CD8-positive, alpha-beta memory T cell (primary cell): ENCODE measurements at places on chromosomes 2 and 18.

- no peak for DNase-seq
These were observed 1.6 kb downstream of the EHD3 start for GRCh38 chr2:31235504-31235902.

DNA sequence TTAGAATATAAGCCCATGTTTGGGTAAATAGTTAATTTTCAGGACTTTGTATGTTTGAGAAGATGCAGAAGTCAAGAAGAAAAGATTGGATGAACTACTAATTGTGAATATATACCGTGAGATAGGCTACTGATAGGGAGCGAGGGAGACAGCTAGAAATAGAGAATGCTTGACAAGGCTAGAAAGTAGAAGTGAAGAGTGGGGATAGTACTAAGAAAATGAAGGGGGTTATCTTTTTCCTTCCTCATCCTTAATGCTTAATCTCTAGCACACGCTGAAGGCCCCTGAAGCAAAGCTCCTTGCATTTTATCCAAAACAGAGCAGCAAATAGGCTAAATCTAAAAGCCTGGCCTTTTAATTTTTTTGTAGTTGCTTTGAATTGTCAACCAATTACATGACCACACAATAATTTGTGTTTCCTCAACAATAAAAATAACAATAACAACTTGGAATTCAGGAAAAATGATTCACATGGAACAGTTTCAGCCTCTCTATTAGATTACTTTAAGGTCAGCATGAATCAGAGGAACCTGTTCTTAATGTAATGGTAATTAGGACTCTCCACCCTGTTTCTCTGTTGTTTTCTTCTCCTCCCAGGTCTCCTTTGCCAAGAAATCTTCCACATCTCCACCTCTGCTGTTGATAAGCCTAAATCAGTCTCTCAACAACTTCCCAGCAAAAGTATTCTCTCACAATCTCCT is 1071.3 kb upstream of the ZEB2 start:
- DNase-seq, result no peak

DNA sequence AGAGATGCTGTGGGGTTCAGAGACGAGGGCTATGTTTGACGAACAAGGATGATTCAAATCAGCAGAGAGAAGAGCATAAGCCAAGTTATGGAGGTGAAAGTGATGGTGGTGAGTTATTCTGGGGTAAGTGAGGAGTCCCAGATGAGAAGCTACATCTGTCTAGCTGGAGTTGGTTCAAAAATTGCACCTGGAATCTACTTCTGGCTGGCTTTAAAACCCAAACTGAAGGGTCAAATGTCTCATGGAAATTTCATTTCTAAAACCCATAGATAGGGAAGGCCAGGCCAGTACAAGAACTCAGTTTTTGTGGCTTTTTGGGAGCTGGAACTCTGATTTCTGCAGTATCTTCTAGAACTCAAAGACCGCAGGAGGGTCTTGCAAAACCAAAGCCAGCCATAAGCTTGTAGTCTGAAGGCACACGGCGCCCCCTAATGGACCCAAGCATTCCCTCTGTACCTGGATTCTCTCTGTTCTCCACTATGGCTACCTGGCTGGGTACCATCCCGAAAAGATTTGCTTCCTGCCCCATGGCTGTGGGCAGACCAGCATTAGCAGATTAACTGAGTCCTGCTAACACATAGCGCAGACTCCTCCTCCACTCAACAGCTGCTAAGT is 229.1 kb upstream of the SLC14A2 start:
- DNase-seq, result no peak

GRCh38 chr2:216775043-216775453 is 79.7 kb upstream of the IGFBP5 start:
- DNase-seq, result no peak

GRCh38 chr2:30310371-30310770 is 79.0 kb downstream of the LBH start:
- no peak for DNase-seq

DNA sequence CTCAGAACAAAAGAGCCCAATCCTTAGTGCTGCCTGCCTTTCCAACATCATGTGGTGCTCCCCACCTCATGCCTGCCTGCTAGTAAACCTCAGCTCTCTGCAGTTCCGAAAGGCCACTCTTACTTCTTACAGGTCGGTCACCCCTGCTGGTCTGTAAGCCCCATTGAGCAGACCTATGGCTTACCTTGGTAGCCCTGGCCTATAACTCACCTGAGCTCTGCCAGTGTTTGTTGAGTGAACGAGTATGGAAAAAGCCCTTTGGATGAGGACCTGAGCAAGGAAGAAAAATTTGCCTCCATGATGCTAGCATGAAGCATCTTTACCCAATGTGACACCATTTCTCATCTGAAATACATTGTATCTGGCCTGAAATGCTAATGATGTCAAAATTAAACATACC is 83.3 kb downstream of the LIPG start:
- no peak for DNase-seq

GRCh38 chr2:132438691-132439090 is 22.1 kb downstream of the GPR39 start:
- no peak for DNase-seq

DNA sequence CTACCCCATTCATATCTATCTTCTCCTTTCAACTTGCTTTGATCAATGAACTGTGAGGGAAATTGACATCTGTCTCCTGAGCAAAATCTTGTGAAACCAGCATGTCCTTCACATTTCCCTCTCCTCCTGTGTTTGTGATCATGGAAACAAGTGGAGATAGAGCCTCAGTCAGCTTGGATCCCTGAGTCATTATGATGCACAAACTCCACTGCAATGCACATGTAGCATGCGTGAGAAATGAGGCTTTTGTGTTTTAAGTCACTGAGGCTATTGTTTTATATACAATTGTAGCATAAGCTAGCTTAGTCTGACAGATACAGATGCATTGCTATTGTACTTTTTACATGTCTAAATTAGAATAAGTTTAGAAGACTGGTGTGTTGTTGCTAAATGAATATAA is 85.2 kb upstream of the HNMT start:
- no peak for DNase-seq

GRCh38 chr18:65754121-65754520 is 3.3 kb downstream of the CDH7 start:
- no peak for DNase-seq

- DNase-seq, result no peak
These were observed 85.3 kb downstream of the ACVR1 start for GRCh38 chr2:157790780-157791179.

DNA sequence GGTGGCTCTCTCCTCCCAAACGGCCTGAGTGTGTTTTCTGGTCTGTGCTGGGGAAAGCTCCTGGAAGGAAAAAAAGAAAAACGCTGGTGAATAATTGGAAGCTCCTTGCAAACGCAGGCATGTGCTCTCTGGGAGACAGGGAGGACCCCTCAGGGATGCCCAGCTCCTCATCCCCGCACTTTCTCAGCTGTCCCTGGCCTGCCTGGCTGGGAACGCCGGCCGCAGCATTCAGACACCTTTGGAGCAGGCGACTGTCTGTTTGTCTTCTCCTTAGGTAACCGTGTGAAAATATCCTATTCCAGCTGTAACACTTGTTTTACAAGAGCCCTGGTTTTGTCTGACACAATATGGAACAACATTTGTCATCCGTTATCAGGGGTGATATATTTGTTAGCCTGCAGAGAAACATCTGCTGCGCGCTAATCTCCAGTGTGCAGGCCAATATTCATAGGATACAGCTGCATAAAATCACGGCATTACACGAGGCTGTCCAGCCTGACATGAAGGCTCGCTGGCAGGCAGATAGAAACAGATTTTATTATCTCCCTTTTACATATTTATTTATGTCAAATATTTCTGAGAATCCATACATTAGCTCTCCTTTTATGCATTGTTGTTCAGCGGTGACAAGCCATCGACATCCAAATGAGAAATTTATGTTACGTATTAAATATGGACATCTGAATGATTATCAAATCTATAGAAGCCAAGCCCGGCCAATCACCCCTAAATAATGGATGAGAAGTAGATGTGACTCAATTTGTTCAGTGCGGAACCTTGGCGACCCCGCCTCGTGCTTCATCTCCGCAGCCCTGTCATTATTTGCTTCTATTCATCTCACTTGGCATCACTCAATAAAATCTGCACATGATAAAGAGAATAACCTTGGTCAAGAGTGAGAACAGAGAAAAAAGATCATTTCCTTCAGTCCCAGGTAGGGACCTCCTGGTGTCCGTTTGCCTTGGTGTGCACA is 675.1 kb upstream of the SALL3 start:
- DNase-seq, result no peak

- no peak for DNase-seq
These were observed 88.8 kb upstream of the RPRM start for GRCh38 chr2:153567367-153567766.

GRCh38 chr2:104502901-104503300 is 351.0 kb upstream of the POU3F3 start:
- DNase-seq, result no peak

DNA sequence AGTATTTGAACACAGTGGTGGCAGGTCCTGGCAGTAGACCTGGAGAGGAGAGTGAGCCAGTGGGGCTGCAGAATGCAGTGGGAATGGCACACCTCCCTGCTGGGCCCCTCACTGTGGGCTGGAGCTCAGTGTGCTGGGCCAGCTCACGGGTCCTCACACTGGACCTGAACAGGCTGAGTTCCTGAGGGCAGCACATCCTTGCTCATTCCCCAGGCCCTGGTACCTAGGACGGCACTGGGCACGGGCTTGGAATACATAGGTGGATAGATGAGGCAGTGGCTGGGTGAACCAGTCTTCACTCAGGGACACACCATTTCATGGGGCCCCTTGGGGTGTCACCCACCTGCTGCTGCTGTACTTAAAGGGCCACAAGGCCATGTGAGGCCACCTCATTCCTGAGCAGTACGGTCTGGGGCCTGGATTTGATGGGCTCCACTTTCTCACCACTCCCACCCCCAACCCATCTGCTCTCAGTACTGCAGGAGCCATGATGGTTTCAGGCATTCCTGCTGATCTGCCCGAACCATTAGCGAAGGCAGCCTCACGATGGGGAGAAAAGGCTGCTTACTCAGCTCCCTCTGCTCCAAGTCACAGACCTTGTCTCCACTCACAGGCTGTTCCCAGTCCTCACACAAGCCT is 4.2 kb downstream of the TMEM177 start:
- DNase-seq, result no peak

- DNase-seq, result no peak
These were observed 107.1 kb downstream of the PIEZO2 start for GRCh38 chr18:11042247-11042646.

- no peak for DNase-seq
These were observed 13.1 kb downstream of the DSG2 start for GRCh38 chr18:31511098-31511497.

- DNase-seq, result no peak
These were observed 229.6 kb downstream of the GBX2 start for GRCh38 chr2:235938611-235939010.

- DNase-seq, result no peak
These were observed 85.3 kb downstream of the PIEZO2 start for GRCh38 chr18:11064106-11064505.

DNA sequence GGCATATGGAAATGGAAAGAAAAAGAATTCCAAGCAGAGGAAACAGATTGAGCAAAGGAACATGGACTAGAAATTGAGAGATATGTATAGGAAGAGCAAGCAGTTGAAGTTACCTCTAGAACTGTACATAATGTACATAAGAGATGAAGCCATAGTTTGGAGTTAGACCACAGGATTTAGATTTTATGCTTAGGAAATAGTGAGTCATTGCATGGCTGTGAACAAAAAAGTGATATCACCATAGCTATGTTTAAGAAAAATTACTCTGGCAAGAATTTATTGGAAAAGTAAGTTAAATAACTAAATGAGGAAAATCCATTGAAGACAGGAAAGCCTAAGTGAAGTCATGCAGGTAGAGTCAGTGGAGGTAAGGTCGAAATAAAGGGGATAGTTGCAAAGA is 99.4 kb upstream of the GALNT5 start:
- DNase-seq, result no peak

- no peak for DNase-seq
These were observed 1360.2 kb downstream of the LRP1B start for GRCh38 chr2:140770645-140771044.

DNA sequence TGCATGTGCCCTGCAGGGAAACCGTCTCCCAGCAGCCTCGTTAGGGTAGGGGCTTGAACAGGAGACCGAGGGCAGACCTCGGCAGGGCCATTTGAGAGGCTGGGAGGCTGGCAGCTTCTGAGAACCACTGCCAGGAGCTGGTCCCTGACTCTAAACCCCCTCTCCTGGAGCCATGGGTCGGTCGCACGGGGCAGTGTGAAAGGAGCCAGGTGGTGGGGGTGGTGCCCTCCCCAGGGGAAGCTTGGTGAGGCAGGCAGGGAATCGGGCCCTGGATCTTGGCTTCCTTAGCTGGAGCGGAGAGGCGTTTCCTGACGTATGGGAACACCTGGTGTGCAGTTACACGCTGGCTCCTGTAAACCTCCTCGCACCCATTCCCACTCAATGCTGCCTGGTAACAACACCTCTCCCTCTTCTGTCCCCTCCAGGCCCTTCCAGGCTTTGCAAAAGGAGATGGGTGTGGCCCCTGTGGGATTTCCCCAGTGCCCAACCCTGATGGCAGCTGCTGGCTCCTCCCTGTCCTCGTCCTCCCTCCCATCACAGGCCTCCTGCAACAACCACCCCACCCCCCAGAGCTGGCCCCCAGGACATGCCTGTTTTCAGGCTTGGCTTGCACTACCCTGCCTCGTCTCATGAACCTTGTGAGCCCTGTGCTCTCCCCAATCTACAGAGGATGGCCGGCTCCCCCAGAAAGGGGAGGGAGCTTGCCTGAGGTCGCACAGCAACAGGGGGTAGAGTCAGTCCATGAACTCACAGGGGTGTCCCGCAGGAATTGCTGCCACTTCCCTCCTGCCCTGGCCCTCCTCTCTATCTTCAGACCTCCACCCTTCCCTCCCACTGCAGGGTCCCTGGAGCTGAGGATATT is 24.4 kb downstream of the ADRA2B start:
- DNase-seq, result no peak

DNA sequence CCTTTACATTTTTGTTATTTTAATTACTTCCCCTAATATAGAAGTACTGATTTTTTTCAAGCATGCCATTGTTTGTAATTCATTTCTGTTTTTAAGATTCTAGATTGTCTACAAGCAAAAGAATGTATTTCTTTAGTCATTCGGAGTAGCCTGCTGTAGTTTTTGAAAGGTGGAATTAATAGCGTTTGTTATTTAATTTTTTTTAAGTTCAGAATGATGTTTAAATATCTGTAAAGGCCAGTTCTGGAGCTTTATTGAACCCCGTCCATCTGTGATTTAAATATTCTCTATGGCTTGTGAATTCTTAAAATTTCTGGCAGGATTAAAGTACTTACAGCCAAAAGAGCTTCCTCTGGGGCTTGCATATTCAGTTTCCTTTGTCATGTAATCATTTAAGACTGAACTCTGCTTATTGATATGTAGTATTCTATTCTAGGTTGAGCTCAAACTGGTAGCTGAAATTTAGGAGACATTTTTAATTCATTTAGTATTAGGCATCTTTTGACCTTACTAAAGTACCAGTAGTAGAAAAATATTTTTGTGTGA is 5.2 kb downstream of the TGIF1 start:
- DNase-seq, result no peak
